ENCODE measurements at places on chromosomes 4 and X. TPM values are rescaled to one million over a fixed set of nuclear protein-coding genes. Genes with fewer than 3 reads are reported as not detected.

DNA sequence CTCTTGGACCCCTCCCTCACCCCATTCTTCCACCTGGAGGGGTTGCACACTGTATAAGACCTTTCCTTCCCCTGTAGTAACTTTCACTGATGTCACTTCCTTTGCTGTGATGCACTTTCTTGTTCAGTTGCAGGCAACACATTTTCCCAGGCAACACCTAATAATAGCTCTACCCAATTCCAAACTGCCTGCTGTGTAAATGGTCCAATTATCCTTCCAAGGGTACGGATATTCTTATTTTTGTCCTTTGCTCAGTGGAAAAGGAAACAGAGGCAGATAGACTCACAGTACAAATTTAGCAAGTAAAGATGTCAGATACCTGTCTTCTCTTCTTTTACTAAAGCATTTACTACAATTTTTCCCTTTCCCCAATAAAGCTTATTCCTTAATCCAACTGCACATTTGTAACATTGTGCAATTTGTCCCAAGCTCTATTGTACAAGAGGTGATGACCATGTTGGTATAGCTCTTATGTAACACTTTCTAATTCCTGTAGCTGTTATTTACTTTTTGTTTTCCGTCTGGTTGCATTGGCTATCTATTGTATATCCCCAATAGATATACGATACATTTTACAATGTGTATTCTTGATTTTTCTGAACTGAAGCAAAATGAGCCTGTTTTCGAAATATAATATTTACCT lies 69.1 kb upstream of the NPFFR2 start:
- DNase-seq = no peak

DNA sequence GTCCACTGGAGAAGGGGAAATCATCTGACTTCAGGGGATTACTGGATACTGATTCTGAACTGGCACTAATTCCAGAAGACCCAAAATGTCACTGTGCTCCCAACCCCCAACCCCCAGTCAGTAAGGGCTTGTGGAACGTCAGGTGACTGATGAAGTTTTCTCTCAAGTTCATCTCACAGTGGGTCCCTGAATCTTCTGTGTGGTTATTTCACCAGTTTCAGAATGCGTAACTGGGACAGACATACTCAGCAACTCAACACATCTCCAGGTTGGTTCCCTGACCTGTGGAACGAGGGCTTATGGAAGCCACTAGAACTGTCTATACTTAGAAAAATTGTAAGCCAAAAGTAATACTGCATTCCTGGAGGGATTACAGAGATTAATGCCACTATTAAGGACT lies 45.3 kb downstream of the DDX60L start:
- DNase-seq = no peak

DNA sequence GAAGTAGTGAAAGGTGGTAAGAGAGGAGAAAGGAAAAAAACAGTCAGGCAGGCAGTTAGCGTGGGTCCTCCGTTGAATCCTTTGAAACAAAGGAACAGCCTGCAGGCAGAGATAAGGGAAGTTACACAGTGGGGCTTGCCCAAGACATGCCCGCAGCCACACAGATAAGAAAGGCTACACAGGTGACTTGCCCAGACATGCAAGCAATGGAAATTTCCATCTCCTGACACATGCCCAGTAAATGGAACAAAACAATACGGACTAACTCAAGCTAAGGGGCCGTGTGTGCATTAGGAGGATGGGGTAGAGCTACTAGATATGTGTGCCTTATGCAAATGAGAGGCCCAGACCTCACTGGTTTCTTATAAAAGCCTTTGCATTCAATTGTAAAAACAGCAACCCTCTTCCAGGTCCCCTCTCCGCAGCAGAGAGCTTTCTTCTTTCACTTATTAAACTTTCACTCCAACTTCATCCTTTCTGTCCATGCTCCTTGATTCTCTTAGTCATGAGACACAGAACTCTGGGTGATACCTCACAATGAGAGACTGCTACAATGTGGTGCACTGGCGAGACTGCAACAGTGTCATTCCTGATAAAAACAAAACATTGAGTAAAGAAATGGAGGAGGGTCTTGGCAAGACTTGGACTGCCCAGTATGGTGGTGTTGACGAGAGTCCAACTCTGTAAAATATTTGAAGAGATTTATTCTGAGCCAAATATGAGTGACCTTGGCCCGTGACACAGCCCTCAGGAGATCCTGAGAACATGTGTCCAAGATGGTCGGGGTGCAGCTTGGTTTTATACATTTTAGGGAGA lies 997.4 kb upstream of the PRKX start:
- DNase-seq = no peak

SLC9B1 gene
- total RNA-seq = 2.7 TPM

SH2D1A gene
- total RNA-seq = 0.41 TPM

CACNA1F gene
- total RNA-seq = not detected

GRCh38 chrX:110132450-110133114 lies 129.7 kb downstream of the TMEM164 start:
- no peak for DNase-seq

- DNase-seq = peak; percentile 63
Observed at GRCh38 chrX:39752815-39753214, 344.9 kb downstream of the BCOR start.

GRCh38 chr4:105633241-105633640 lies 75.2 kb downstream of the INTS12 start:
- DNase-seq = no peak

All from tongue (tissue), 3 donors.